ENCODE measurements at places on chromosomes 12 and 14.
A peak's percentile ranks its signal among the peaks of the same experiment; 100 is the strongest.

DNA sequence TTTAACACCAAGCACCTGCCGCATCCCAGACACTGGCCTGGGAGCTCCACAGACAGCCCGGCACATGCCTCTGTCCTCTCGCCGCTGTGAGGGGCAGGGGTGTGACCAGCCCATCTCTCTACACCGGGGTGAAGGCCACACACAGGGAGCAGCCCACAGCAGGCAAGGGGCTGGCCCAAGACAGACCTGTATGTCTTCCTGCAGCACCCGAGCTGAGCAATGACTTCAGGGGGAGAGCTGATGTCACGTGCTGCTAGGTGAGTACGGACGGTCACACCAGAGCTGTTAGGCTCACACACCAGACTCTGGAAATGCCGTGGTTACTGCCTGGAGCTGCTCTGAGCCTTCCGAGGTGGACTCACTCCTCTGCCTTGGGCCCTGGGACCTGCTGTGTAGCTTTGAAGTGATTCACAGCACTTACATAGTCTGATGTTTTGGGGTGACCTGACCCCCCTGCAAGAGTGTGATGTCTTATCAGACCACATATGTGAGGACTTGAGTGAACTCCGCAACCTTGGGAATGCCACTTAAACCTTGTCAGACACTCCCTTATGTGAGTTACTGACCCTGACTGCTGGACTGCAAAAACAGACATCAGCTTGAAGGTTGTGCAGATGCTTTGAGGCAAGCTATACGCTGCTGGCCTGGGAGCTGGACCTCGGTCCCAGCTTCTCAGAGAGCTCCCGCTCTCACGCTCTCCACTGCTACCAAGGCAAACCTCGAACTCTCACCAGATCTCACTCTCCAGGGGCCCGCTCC, 1.8 kb downstream of the XRCC3 start:
- DNase-seq = no peak

DNA sequence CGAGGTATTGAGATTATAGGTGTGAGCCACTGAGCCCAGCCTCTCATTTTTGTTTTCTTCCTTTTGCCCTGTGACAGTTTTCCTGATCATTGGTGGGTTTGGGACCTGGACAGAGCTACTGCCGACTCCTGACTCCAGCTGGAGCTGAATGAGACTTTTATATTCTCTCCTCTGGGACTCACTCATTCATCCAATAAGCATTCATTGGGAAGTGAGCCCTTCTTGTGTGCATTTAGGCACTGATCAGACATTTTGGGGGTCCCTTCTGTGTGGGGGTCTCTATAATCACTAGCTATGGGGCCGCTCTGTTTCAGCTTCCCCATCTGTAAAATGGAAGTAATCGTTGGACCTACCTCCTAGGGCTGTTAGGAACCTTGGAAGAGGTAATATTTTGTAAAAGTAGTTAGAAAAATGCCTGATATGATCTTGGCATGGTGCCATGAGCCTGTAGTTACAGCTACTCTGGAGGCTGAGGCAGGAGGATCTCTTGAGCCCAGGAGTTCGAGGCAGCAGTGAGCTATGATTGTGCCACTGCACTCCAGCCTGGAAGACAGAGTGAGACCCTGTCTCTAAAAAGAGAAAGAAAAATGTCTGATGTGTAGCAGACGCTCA, 7.2 kb downstream of the SH2B3 start:
- DNase-seq = no peak

DNA sequence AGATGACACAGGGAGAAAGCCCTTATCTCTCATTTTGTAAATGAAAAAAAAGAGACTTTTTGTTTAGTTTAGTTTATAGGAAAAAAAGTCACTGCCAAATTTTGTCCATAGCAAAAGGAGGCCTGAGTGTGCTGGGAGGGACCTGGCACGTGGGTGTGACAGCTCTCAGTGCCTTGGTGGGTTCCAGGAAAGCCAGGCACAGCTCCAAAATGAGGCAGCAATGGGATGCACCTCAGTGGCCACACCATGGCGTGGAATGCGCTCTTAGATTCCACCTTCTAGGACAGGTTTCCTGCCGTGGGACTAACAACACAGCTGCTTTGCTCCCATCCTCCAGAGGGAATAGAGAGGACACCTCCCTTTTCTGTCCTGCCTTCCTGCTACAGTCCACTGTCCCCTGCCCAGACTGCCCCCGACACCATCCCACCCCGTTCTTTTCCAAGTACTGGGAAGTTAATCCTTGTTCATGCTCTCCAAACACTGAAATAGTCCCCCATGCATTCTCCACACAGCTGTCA, 207.6 kb downstream of the EMP1 start:
- DNase-seq = no peak

DNA sequence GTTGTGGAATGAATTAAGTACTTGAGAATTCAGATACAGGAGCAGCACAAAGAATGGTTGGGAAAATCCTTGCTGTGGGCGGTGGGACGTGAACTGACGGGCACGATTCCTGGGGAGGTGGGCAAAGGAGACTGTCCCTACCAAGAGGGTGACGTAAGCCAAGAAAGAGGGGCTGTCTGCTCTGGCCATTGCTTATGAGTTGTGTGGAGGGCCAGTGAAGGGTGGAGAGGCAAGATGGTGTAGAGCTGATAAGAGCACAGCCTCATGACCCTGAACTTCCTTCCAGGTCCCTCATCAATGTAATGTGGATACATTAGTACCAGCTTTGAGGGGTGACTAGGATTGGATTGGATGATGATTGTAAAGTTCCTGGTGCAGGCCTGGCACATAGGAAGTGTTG, 50.2 kb downstream of the WDR20 start:
- no peak for DNase-seq

- no peak for DNase-seq
Observed at GRCh38 chr12:124002021-124002644, 29.1 kb downstream of the ZNF664 start.

- peak; percentile 48 for DNase-seq
Observed at GRCh38 chr14:93219103-93219726, 12.2 kb downstream of the UBR7 start.

DNA sequence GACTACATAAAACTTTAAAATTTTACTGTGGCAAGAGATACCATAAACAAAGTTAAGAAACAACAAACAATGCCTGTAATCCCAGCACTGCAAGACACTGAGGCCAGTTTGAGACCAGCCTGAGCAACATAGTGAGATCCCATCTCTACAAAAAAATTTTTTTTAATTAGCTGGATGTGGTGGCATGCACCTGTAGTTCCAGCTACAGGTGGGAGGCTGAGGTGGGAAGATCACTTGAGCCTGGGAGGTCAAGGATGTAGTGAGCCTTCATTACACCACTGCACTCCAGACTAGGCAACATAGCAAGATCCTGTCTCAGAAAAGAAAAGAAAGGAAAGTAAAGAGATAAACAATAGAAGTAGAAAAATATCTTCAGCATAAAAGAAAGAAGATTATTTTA, 3.3 kb upstream of the TEX52 start:
- no peak for DNase-seq

GRCh38 chr14:28666961-28667360, 99.6 kb upstream of the FOXG1 start:
- DNase-seq = no peak

DNA sequence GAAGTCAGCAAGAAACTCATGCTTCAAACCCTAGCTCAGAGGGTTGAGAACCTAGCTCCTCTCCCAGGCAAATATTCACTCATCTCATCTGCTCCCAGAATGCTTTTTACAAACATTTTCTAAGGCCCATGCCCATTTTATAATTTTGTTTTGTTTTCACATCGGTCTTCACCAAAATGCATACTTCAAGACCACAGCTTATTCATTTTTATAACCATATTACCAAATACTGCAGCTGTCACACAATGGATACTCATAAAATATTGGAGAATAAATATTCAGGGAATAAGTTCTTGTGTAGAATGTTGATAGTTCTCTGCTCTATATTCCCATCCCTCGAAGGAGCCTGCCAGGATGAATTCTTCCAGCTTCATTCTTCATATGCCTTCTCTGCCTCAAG, 50.8 kb upstream of the HOXC13 start:
- DNase-seq = no peak

DNA sequence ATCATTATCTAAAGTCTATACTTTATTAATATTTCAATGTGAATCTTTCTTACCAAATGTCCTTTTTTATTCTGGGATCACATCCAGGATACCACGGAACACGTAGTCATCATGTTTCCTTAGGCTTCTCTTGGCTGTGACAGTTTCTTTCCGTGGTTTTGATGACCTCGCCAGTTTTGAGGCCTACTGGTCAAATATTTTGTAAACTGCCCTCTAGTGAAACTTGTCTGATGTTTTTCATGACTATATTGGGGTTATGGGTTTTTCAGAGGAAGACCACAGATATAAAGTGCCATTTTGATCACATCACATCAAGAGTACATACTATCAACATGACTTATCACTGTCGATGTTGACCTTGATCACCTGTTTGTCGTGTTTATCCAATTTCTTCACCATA, 14.1 kb upstream of the SERPINA6 start:
- no peak for DNase-seq

GRCh38 chr12:64270411-64270810, 48.3 kb upstream of the KICS2 start:
- DNase-seq = no peak

- no peak for DNase-seq
Observed at GRCh38 chr12:121079736-121080272, 40.8 kb upstream of the OASL start.

DNA sequence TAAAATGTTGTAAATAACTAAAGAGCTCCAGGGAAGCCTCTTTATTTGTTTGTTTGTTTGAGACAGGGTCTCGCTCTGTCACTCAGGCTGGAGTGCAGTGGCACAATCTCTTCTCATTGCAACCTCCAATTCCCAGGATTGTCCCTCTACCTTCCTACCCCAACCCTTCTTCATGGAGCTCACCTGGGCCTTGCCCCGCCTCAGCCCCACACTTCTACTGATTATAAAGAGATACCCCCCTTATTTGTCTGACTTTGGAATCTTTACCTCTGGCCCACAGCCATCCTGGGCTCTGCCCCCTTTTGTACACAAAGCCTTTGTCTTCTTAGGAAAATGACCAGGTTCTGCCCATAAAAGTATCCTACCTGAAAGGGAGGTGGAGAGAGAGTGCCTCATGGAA, 9.1 kb upstream of the BLTP3B start:
- peak; percentile 38 for DNase-seq

DNA sequence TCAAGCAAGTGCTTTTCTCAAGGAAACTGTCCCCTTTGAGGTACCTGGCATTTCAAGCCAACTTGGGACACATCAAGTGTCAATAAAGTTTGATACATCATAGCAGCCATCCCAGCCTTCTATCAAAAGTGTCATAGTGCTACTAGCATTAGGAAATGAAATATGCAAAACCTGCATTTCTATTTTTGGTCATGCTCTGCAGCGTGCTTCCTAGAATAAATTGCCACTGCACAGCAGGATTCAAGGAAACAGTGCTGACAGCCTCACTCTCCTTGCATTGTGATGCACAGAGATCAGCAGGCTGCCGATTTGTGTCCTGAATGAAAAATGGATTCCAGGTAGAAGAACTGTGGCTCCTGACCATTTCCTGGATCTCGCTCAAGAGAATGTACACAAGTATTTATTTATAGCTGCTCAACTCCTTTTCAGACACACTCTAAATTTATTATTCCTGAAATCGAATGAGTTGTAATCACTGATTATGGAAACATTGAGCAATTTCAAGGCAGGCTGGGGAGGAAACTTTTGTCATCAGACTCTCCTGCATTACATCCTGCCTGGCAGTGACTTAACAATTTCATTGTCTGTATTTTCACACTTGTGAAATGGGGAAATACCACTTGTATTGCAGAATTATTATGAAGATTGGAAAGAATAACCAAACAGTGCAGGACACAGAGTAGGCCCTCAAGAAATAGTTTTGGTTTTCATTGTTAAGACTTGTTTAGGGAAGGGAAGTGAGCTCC, 120.9 kb downstream of the SLC38A6 start:
- DNase-seq = peak; percentile 26

DNA sequence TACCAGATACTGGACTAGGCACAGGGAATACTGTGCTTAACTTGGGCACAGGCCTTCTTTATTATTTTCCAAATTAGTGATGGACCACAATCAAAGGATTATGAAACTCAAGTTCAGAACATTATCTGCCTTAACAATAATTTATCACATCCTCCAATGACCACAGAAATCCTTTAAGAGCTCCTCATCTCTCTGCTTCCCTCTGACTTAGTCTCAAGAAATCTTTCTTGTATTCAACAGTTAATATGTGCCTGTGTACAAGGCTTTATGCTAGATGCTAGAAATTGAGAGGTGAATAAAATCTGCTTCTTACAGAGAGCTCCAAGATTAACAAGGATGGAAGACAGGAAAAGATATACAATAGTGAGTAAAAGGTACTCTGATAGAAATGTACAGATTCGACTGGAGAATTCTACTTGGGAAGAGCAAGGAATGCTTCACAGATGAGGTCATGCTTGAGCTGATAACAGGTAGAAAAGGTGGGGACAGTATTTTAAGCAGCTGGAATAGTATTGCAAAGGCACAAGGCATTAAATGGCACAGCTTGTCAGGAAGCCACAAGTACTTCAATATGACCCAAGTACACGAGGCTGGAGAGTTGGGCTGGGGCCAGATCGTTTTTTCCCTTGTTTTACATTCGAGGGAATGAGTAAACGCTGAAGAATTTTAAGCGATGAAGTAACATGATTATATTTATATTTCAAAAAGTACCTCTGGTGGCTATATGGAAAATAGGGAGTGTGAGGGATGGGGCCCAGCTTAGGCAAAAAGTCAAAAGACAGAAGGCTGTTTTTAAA, 55.1 kb upstream of the ARID2 start:
- peak; percentile 12 for DNase-seq

- no peak for DNase-seq
Observed at GRCh38 chr14:99672506-99673304, 11.4 kb upstream of the CYP46A1 start.

- peak; percentile 31 for DNase-seq
Observed at GRCh38 chr14:102776761-102777710, at the start of gene TRAF3. Gene TRAF3, plus strand, starts transcription at chr14:102777449. Its CDS starts 92,753 bp downstream, at chr14:102870202.

DNA sequence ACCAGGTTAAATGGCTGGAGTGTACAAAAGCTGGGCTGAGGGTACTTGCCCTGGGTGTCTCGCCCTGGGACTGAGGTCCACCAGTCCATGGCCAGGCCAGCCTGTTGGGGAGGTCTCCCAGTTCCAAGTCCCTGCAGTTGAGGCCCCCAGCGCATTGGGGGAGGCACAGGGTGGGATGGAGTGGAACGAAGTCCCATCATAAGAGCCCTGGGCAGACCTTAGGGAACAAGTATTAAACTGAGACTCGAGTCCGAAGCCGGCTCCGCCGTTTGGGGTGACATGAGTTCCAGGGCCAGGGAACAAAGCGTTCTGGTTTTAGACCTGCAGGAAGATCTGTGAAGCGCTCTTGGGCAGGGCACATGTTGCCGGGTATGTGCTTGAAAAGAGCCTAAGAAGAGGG, 84.7 kb downstream of the ALG10 start:
- DNase-seq = no peak
